ENCODE measurements at places on chromosomes 7 and 10.

DNA sequence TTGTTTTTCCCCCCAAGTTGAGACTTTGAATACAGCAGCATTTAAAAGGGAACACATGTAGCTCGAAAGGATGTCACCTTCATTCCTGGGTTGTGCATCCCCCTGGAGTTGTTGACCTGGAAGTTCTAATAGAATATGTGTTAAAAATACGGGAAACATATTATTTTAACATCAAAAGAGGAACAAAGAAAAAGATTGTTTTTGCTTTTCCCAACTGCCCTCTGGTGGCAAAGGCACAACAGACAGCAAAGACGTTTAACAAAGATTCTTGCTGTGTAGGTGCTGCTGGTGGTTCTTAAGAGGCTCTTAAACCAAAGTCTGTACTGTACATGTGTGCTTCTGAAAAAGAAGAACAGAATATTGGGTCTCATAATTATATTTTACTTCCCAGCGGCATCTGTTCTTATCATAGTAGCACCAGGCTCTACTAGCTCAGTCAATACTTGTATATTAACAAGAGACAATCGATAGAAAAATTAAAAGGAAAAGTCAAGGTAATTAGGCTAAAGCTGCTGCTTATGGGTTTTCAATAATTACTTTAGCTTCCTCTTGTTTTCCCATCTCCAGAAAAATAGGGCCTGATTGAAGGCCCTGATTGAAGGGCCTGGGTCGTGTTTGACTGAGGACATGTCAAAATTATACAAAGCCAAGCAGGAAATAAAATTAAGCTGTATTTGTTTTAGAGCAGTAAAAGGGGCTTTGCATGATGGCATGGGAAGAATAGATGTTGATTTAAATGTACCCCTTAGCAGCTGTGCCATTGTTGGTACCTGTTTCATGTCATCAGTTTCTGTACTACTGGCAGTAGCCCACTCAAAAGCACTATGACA is 384.2 kb upstream of the LRGUK start:
- peak; percentile 19 for DNase-seq

GRCh38 chr7:42403831-42404230 is 166.8 kb upstream of the GLI3 start:
- no peak for DNase-seq

- DNase-seq: no peak
Observed at GRCh38 chr7:91892821-91893340, 12.4 kb upstream of the MTERF1 start.

- no peak for DNase-seq
Observed at GRCh38 chr10:78920011-78920410, 148.8 kb upstream of the ZMIZ1 start.

DNA sequence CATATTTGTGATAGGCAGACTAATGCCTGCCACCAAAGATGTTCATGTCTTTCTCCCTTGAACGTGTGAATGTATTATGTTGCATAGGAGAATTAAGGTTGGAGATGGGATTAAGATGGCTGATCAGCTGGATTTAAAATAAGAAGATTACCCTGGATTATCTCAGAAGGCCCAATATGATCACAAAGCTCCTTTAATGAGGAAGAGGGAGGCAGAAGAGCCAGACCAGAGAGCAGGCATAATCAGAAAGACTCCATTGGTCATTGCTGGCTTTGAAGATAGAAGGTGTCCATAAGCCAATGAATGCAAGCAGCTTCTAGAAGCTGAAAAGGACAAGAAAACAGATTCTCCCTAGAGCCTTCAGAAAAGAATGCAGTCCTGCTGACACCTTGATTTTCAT is 410.3 kb downstream of the GRM8 start:
- no peak for DNase-seq

GRCh38 chr7:17015598-17016031 is 133.8 kb upstream of the AGR3 start:
- DNase-seq: no peak

- no peak for DNase-seq
Observed at GRCh38 chr7:107041097-107041496, 3.4 kb upstream of the PRKAR2B start.

DNA sequence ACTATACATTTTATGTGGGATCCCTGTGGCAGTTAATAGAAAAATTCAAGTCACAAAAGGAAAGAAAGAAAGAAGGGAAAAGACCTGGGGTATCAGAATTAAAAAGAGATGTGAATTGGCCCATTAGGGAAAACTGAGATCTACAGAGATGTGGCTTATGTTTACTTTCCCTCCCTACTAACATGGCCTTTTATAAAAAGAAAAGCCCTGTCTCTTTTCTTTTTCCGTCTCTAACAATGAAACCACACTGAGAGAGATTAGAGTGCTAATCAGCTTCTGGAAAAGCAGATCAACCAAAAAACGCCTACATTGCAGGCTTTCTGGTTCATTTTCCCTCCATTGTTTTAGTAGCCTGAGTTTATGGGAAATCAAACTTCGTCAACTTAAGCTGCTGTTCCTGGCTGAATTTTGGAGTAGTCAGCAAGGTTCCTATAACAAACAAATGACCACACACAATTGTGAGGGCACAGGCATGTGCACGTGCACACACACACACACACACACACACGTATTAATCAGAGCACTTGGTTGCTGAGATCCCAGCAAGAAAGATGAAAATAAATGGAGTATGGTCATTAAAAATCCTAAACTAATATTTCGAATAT is 235.1 kb downstream of the SORCS1 start:
- no peak for DNase-seq

DNA sequence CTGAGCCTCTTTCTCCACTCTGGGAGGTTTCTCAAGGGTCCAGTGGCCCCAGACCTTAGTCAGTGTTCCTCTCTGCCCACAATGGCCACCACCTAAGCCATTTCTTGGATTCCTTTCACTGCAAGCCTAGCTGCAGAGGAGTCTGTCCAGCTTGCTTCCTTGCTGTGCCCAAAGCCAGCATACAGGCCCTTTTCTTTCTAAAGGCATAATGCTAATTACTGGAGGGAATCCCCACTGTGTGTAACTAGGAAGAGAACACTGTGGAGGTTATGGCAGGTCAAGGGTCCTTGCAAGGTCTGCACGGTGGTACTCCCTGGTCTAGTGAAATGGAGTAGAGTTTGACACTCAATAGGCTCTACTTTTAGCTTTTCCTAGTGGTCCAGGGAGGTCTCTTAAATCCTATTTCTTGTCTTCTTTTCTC is 70.4 kb upstream of the CC2D2B start:
- DNase-seq: no peak

DNA sequence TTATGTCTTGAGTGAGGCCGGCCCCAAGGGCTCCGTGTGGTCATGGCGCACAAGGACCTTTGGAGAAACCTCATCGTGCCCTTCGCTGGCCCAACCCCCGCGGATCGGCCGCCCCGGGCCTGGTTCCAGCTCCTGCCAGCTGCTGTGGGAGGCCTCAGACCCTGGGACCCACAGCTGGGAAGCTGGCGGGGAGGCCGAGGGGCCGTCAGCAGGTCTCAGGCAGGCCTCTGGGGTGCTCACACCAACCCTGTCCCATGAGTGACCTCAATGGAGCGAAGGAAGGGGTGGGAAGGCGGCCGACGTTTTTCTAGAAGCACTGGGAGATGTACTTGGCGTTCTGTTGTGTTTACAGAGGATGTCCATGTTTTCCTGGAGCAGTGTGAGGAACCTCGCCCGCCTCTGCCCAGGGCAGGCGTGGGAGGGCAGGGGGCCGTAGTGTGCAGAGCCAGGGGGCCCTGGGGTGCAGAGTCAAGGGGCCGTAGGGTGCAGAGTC is 18.6 kb upstream of the ADGRA1 start:
- DNase-seq: no peak

DNA sequence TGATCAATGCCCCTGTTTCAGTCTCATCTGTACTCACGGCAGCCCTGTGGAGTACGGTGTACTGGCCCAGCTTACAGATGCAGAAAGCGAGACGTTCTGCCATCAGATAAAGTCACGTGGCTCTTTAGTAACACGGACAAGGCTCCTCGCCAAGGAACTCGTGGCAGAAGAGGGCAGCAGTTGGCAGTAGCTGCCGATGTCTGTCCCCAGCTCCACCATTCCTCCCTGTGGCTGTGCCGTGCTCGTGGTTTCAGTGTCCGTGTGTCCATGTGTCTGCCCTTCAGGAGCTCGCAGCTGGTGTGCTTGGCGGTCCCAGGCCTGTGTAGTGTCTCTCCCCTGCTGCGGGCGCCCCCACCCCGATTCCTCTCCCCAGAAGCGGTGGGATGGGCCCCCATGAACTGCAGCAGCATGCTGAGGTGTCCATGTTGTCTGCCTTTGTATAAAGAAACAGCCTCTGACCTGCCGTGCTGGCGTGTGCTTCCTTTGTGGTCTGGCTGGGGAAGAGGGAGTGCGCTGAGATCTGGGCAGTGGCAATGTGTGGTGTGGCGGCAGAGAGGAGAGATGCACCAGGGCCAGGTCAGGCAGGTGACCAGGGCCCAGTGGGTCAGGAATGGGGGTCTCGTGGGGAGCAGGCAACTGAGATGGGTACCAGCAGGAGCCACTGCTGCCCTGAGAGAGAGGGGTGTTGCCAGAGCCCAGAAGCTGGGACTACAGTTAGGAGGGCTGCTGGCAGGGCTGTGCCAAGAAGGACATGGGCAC is 9.8 kb downstream of the RHBDD2 start:
- DNase-seq: no peak

- DNase-seq: no peak
Observed at GRCh38 chr7:1941464-1942242, 271.6 kb downstream of the ELFN1 start.

GRCh38 chr10:95500097-95500496 is 61.1 kb downstream of the SORBS1 start:
- no peak for DNase-seq

- DNase-seq: no peak
Observed at GRCh38 chr10:88657901-88658300, 6.3 kb upstream of the LIPF start.

GRCh38 chr7:39525926-39526325 is 40.3 kb upstream of the YAE1 start:
- no peak for DNase-seq

DNA sequence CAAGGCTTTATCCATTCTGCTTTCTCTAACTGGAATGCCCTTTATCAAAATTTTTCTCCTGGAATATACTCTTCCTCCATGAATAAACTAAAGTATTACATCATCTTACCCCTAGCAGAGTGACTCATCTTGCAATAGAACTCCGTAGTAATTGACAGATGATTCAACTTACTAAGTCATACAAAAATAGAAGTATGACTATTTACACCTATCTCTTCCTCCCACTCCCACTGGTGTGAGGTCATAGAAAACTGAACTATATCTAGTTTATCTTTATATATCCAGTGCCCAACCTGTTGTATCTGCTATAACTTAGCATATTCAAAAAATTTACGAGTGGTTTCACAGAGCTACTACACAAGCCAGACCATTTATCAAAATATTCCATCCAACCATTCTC is 26.1 kb downstream of the ABCB1 start:
- no peak for DNase-seq

DNA sequence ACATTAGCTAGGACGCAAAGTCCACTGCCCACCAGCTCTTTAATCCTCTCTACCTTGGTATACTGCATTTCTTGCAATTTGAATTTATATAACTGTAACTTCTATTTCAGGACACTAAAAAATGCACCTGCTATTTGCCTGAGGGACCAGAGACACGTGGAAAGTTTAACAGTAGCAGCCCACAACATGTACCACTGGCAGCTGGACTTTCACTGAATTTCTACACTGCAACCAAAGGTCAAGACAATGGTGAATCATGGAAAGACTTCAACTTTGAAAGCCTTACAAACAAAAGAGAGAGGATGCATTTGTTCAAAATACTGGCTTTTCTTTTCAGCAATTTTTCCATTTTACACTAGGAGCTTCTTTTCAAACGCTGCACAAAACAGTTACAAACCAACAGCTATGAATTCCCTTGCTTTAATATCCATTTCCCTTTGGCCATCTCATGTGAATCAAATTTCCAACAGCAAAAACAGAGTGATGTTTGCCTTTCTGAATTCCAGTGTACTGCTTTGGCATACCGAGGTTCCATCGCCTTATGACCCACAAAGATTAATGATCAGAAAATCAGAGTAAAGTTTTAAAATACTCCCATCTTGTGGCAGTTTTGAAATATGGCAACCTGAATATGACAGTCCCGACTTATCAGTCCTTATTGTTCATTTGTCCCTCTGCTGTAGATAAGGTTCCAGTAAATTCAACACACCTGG is 29.9 kb upstream of the HNRNPH3 start:
- peak; percentile 36 for DNase-seq

DNA sequence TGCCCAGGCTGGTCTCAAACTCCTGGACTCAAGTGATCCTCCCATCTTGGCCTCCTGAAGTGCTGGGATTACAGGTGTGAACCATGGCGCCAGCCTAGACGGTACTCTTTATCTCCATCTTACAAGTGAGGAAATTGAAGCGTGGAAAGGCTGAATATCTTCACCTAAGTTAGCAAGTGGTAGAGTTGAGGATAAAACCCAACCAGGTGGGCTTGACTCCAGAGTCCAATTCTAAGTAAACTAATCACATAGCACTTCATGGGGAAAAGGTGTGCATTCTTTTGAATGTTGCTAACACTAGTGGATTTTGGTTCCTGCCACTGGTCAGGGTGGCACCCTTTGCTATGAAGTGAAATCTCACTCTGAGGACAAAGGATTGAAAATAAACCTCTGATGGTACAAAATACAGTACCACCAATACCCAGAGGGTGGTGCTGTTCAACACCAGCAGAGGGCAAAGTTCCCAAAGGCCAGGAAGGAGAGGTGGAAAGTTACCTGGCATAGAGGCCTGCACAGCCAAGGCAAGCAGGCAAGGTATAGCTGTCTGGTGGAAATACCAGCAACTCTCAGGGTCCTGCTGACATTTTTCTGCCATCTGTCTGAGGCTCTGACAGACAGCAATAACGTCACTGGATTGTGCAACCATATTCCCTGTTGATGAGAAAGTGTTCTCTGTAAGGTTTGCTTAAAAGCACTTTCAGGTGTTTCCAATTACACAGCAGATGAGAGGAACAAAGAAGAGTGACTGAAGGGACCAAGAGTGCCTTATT is 17.6 kb downstream of the ZDHHC16 start:
- DNase-seq: peak; percentile 45

DNA sequence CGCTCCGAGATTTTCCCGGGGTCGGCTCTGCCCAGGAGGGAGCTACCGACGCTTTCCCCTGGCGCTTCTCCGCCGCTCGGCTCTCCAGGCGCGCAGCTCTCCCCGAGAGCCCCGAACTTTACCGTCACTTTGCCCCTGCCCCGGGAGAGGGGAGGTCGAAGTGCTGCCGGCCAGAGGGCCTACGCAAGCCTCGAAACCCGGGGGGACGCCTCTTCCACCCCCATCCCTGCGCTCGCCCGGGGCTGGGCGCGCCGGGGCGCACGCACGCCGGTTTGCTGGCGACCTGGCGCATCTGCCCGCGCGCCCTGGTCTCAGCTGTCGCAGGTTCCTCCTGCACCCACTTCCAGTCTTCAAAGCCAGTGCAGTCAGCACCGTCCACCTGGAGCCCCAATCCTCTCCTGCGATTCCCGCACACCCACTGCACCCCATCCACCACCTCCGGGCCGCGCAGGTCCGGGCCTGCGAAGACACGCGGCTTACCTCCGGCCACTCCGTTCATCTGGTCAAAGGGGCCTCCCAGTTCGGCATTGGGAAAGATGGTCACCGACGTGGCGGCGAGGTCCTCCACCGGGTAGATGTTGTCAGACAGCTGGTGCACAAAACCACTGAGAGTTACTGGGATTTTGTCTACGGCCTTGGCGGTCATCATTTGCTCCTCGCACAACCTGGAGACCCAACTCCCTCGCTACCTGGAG is 638 bp downstream of the EGR2 start:
- no peak for DNase-seq

GRCh38 chr10:84845628-84846261 is 517.4 kb downstream of the CCSER2 start:
- peak; percentile 1 for DNase-seq

Measured in AML-193 (cell line).